ENCODE measurements at places on chromosomes 2 and 18.

DNA sequence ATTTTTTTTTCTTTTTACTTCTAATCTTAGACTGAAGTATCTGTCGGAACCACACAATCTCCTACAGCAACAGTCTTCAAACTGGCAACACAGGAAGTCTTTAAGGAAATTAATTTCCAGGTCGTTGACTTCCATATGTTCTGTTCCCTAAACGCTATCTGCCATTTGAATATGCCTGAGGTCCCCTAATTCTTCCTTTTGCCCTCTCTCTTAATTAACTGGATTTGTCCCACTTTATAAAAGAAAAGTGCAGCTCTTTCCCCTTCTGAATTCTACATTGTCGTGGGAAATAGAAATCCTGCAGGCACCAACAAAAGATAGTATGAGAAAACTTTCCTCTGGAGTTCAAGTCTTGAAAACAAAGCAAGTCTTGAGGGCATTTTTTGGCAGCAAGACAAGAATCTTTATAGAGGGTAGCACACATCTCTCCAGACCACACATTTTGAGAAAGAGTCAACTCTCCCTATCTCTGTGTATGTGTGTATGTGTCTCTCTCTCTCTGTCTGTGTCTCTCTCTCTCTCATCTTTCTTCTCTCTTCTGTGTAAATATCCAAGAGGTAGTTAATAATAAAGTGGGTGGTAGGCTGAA, 879.8 kb downstream of the SOCS6 start:
- DNase-seq: no peak

DNA sequence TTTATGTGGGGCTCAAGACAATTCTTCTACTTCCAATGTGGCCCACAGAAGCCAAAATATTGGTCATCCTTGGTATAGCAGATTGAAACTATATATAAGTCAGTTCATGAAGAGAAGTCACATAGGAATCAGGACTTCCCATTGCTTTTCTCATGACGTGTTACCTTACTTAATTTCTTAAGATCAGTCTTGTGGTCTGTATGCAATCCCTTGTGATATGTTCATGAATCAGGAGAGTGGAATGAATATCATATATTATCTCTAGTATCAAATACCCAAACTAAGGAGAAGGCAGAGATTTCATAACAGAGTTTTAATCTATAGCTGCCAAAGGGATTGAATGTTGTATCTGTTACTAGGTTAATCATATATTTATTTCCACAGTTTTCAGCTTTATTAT, 1390.4 kb downstream of the SUCLG1 start:
- DNase-seq: no peak

DNA sequence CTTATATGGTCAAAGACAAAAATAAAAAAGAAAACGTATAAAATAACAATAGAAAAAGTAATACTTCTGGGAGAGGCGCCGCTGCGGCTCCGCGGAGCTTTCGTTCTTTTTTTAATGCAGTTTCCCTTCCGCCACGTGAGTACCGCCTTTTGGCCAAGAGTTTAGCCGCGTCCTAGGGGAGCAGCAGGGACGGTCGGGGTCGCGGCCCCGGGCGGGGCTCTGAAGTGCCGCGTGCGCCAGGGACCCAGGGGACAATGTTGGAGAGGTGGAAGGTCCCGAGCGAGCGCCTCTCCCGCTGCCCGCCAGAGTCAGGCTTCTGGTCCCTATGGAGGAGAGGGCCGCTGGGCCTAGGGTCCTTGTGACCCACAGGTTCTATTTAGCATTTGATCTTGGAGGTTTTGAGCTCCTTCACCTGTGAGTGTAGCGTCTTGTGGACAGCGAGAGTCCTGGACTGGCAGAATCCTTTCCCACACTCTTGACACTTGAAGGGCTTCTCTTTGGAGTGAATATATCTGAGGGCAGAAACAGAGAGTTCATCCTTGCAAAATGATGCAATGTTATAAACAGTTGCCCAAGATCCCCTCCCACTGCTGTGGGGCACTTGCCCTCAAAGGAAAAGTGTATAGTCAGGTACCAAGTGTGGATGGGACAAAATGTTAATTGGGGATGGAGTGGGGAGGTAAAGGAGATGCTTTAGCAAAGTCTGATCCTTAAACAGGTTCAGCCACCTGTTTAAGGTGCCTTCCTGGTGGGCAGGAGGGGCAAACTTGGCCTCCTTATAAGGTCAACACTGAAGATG, 6.3 kb downstream of the OSR1 start:
- no peak for DNase-seq

GRCh38 chr2:233961905-233962304, 44.7 kb downstream of the TRPM8 start:
- no peak for DNase-seq

DNA sequence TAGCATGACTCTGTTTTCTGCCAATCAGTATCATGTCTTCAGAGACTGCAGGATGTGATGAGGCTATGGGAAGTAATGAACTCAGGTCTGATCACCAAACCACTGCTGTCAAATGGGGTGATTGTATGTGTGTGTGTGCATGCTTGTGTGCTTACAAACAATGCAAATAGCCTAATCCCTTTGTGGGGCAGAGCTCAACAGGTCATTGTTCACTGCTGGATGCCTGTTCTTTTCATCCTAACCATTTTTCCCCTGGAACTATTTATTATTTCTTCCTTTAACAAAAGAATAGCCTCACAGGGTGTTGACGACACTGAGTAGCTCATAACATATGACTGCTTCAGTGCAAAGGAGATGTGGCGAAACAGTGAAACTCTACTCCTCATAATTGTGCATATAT, 55.9 kb downstream of the NXPH2 start:
- no peak for DNase-seq

- DNase-seq: no peak
Measured at GRCh38 chr18:62105376-62105775, 81.5 kb downstream of the PIGN start.

DNA sequence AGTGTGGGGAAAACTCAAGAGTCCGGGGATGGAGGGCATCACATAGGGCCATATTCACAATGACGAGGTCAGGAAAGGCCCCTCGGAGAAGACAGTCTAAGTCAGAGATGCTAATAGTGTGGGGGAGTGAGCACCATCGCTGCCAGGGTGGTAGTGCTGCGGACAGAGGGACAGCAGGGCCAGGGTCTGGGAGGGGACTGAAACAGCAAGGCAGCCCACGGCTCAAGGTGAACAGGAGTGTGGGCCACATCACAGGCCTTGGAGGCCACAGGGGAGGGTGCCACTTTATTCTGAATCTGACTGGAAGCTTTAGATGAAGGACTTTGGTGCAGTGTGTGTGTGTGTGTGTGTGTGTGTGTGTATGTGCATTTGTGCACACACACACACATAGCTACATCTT, 130.9 kb upstream of the GLI2 start:
- no peak for DNase-seq

DNA sequence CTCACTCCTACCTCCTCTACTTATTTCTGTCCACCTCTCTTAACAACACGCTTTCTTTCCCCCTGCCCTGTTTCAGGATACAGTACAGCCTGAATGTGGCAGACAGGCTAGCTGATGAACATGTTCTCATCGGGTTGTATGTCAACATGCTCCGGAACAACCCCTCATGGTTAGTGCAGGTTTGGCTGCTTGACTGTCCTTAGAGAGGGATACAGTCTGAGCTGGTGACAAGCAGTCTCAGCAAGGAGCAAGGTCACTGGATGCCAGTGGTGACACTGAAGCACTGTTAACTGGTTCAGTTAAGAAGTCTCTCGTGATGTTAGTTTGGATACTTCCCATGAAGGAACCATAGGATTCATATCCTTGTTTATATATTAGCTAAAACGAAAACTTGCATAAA, 128.6 kb downstream of the DTNA start:
- DNase-seq: no peak

DNA sequence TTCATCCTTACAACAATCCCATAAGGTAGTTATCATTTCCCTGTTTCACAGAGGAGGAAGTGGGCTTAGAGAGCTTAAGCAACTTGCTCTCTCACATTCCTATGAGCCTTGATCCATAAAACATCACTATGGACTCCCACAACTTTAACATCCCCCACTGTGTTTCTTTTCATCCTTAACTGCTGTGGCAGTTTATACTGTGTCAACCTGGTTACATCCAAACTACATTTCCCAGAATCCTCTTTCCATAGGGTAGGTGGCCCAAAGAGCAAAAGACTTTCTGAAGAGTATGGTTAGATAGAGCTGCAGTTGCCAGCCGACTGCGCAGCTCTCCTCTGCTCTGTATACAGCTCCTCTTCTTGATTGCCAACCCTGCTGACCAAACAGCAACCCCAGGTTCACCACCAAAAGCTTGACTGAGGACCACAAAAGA, 22.5 kb downstream of the MAP3K2 start:
- no peak for DNase-seq

DNA sequence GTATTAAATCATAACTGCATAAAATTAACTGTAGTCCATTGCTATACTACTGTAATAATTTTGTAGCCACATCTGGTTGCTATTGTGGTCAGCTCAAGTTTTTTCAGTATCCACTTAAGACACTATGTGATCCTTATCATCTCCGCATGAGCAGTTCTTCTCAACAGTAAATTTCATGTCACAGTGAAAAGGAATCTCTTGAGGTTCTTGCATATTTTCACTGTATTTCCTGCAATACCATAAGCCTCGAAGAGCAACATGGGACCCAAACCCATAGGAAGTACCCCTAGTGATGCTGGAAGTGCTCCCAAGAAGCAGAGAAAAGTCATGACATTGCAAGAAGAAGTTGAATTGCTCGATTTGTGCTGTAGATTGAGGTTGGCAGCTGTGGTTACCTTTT, 86.7 kb downstream of the LDLRAD4 start:
- no peak for DNase-seq

DNA sequence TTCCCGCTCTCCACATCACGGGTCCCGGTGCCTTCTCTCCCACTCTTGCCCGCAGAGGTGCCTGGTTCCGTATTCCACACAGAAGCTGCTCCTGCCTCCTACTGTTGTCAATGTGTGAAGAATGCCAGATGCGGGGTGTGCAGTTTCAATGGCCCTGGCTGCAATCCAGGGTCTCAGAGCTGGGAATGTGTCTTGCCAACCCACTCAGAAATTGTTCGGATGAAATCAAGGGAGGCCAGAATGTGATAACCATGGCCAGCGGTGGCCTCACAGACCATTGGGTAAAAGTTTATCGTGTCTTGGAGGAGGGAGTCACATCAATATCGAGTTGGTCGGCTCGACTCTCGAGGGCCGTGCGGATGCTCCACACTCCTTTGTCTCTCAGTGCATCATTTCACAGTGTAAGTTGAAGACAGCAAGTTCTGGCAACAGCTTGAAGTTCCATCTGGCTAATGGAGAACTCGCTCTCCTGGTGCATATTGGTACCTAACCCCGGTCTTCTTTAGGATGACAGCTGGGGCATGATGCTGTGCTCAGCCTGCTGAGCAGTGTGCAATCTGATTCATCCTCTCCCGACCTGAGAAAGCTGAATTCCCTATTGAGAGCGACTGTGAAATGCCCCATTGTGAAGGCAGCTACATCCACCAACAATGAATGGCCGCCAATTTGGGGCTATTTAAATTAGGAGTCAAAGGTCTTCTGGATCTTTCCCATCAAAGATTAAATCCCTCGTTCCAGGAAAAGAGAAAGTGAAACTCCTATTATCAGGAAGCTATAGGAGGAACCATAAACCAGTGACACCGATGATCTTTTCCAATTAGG, 389.0 kb downstream of the SOX11 start:
- no peak for DNase-seq

DNA sequence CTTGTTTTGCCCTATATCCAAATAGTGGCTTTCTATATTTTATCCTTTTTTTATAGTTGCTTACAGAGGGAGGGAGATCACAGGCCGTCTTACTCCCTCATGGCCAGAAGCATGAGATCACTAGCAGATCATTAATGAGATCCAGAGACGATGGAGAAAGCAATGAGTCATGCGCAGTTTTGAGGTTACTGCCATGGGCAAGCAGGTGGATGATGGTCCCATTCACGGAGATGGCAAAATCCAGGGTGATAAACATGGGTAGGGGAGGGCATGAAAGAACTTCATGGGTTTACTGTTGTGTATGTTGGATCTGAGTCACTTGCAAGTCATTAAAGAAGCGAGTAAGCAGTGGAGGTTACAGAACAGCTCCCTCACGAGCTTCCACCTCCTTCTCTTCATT, 60.4 kb downstream of the C18orf63 start:
- DNase-seq: no peak

- no peak for DNase-seq
Measured at GRCh38 chr18:48038636-48039035, 108.2 kb upstream of the SMAD2 start.

- no peak for DNase-seq
Measured at GRCh38 chr18:57135699-57136098, 11.2 kb upstream of the BOD1L2 start.

- DNase-seq: no peak
Measured at GRCh38 chr18:63000839-63001238, 285.5 kb downstream of the PHLPP1 start.

- DNase-seq: no peak
Measured at GRCh38 chr2:162607915-162608314, 230.7 kb downstream of the KCNH7 start.

DNA sequence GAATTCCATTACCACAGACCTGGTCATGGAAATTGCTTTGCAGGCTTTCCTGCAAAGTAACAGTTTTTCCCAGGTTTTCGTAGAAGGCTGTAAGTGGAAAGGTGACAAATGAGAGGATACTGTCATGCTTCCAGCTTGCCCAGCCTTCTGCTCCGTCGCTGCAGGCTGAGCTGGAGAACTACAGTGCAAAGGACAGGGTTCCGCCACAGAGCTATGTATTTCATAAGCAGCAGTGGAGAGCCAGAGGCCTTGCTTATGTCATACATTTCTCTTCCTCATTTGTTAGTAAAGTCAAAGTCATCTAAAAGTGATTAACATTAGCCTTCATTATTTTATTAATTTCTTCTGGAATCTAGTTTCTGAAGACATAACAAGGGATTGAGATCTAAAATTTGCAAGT, 72.9 kb upstream of the RBM44 start:
- no peak for DNase-seq

GRCh38 chr2:211468877-211469663, 912.7 kb downstream of the CPS1 start:
- DNase-seq: no peak

- no peak for DNase-seq
Measured at GRCh38 chr2:195561116-195561921, 95.7 kb upstream of the SLC39A10 start.

DNA sequence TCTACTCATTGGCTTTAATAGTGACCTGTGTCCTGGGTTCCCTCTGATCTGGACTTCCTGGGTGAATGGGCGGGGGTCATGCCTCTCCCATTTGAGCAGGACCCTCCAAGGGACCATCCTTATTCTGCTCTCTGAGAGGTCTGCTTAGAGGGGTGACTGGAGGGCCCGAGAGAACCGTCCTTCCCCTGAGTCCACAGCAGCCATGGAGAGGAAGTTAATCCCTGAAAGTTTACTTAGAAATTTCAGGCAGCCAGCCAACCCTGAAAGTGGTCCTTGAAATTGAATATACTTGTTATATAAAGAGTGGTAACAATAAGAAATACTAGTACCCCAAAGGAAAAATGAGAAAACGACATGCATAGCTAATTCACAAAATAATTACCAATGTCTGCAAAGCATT, 226.1 kb downstream of the DYSF start:
- no peak for DNase-seq
